Muscle of leg (tissue), 16 donors: ENCODE measurements at places on chromosomes 4 and X. TPM values are rescaled to one million over a fixed set of nuclear protein-coding genes. Genes with fewer than 3 reads are reported as not detected.

The P2RY4 gene
- 0.09 TPM for total RNA-seq

DNA sequence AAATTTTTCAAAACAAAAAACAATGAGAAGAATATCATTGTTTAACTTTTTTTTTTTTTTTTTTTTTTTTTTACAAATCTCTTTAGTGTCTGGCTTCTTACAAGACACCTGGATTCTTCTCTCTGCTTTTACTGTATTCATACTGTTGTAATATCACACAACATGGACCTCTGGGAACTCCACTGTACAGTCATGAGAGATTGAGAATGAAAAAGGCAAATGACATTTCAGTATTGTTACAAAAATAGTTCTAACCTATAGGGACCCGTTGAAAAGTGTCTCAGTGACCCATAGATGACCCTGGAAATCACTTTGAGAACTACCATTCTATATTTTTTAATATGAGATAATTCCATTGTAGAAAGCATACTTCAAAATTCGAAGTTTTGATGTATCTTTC, 124.4 kb downstream of the SLIT2 start:
- DNase-seq = no peak

The CXCL11 gene
- total RNA-seq = not detected

DNA sequence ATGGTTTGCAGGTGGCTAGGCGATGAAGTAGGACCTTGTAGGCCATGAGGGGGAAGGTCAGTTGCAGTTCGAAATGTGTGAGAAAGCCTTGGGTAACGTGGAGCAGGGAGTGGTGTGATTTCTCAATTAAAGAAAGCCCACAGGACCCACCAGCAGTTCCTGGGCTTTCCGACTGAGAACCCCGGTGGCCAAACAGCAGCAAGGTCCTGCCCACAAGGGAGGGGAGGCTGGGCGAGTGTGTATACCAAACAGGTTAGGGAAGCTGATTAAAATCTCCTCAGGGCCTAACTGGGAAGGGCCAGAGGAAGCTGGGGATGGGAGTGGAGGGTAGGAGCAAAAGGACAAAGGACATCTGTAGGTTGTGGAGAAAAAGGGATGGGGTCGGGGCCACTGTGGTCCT, 2.4 kb downstream of the ATP6AP1 start:
- no peak for DNase-seq

DNA sequence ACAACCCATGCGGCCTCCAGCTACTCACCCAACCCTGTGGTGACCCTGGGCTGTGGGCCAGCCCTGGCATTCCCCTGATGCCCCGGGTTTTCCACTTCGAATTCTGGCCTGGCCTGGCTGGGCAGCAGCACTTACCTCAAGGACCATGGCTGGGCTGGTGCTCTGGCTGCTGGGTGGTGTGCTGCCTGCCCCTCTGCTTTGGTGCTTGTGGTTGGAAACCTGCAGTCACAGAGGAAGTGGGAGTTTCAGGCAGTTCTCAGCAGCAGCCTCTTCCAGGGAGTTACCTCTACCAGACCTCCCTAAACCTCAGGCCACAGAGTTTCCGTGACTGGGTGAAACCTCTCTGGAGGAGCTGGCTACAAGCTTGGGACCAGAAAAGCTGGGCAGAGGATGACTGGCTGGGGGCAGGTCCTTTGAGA, at the start of gene CXCR3:
Gene CXCR3, minus strand, starts transcription at position 209 of the 419 bp plus-strand sequence. Its CDS starts 62 bp downstream, at position 147.
- DNase-seq = no peak

GRCh38 chrX:44017676-44018075, 44.5 kb upstream of the NDP start:
- no peak for DNase-seq
